ENCODE measurements at places on chromosomes 5 and 9.

- H3K27ac ChIP-seq = no peak overlapping the region
- H3K4me1 ChIP-seq = no peaks in the 10 kb centered on the region
- no peak for DNase-seq
- no peaks in the 10 kb centered on the region for H3K36me3 ChIP-seq
- H3K4me3 ChIP-seq = no peak overlapping the region
Observed at GRCh38 chr5:160494451-160494850, 72.8 kb downstream of the PTTG1 start.

DNA sequence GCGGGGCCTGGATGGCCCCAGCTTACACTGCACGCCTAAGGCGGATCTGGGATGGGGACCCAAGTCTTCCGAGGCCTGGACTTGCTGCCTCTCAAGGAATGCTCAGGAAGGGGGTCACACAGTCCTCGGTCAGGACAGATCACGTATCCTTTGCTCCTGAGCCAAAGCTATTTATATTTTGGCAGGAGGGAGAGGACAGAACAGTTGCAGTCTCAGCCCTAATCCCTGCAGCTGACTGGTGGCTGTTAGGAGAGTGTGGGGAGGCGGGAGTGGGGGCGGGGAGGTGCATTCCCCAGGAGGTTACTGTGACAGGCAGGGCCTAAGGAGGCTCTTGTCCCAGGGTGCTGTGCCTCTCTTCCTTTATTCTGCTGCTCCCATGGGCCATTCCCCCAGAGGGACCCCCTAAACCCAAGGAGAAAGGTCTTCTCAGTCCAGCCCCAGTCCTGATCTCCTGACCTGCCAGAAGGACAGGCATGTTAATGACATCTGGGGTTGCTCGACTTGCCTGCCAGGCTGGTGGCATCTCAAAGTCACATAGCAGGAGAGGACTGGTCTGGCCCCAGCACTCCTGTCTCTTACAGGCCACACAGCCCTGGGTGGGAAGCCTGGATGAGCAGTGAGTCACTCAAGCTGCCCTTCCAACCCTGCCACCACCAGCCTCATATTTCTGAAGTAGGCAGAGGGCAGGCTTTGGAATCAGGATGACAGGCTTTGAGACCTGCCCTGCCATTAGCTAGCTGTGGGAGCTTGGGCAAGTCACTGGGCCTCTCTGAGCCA, 51.9 kb downstream of the COL27A1 start:
- H3K27me3 ChIP-seq = no peaks in the 10 kb centered on the region
- DNase-seq = peak; percentile 93
- H3K36me3 ChIP-seq = no peaks in the 10 kb centered on the region

GRCh38 chr5:157747766-157748700, 4.5 kb downstream of the LSM11 start:
- H3K27ac ChIP-seq = no peak overlapping the region
- H3K4me1 ChIP-seq = peaks cover 14% of the 10 kb centered on the region
- no peaks in the 10 kb centered on the region for H3K36me3 ChIP-seq
- H3K27me3 ChIP-seq = no peaks in the 10 kb centered on the region

DNA sequence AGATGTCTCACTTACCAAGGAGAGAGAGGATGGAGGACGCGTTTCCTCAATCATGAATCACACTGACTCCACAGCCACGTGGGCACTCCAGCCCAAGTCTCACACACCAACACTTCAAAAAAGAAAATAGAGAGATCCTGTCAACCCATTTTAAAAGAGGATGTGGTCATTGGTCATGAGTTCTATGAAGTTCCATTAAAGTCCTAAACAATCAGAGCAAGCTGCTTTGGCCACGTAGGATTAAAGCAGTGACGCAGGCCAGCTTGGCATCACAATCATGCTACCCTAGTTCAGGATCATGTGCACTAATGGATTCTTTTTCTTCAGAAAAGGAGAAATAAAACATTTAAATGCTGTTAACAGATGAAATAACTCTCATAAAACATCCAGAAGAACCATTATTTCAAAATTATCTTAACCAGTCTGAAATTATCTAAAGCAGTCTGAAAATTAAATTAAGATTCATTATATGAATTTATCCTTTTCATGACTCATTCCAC, 108.1 kb downstream of the SEMA5A start:
- no peak overlapping the region for H3K27ac ChIP-seq
- no peak overlapping the region for H3K4me3 ChIP-seq
- DNase-seq = peak; percentile 16
- no peaks in the 10 kb centered on the region for H3K36me3 ChIP-seq
- H3K27me3 ChIP-seq = no peaks in the 10 kb centered on the region
- no peaks in the 10 kb centered on the region for H3K4me1 ChIP-seq

GRCh38 chr9:74444369-74444768, 52.8 kb upstream of the RORB start:
- no peak for DNase-seq
- no peak overlapping the region for H3K4me3 ChIP-seq
- H3K27me3 ChIP-seq = no peaks in the 10 kb centered on the region
- no peaks in the 10 kb centered on the region for H3K36me3 ChIP-seq

DNA sequence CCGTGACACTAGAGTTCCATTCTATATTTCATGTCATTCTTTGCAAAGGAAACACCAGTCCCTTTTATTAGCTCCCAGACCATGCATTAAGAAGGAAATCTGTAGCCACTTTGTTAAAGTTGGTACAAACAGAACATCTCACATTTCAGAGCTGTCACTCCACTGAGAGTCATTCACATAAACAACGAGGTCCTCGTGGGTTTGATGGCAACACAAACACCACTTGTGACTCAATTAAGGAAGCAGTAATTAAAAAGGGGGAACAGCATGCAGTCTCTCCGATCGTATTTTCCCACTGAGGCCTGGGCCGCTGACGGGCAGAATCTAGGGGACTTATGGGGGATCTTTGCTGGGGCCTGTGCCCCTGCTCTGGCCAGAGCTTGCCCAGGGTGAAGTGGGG, 94.2 kb upstream of the ZNF618 start:
- H3K36me3 ChIP-seq = no peaks in the 10 kb centered on the region
- no peaks in the 10 kb centered on the region for H3K27me3 ChIP-seq
- no peak overlapping the region for H3K27ac ChIP-seq
- H3K4me1 ChIP-seq = no peaks in the 10 kb centered on the region
- no peak overlapping the region for H3K4me3 ChIP-seq

GRCh38 chr5:74766418-74766848, 484 bp downstream of the GFM2 start:
- peaks cover 48% of the 10 kb centered on the region for H3K36me3 ChIP-seq
- H3K4me3 ChIP-seq = peak overlapping the region; percentile 93
- peaks cover 29% of the 10 kb centered on the region for H3K4me1 ChIP-seq
- DNase-seq = no peak
- H3K27me3 ChIP-seq = no peaks in the 10 kb centered on the region
- H3K27ac ChIP-seq = peak overlapping the region; percentile 87

DNA sequence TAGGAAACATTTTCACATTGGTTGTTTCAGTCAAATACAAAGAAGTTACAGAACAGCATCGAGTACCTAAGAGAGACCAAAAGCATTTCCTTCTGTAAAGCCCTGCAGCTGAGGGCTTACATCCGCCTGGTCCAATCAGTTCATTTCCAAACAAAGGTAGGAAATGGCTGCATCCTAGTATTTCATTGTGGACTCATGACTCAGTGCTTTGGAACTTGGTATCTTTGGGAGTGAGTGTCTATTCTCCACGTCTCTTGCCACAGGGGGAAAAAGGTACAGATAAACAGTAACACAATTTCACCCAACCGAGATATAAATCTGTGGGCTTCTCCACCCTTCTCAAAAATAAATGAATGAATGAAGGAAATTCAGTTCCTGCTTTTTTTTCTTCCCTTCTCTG, 75.4 kb downstream of the NFIB start:
- no peaks in the 10 kb centered on the region for H3K36me3 ChIP-seq
- DNase-seq = no peak
- H3K27ac ChIP-seq = peak overlapping the region; percentile 64

- H3K27ac ChIP-seq = no peak overlapping the region
- no peak overlapping the region for H3K4me3 ChIP-seq
- DNase-seq = no peak
- peaks cover 16% of the 10 kb centered on the region for H3K4me1 ChIP-seq
- no peaks in the 10 kb centered on the region for H3K36me3 ChIP-seq
Observed at GRCh38 chr5:89072842-89073672, 190.1 kb upstream of the MEF2C start.

GRCh38 chr5:168575391-168576372, 3.5 kb downstream of the PANK3 start:
- no peak overlapping the region for H3K27ac ChIP-seq
- H3K27me3 ChIP-seq = no peaks in the 10 kb centered on the region
- peaks cover 26% of the 10 kb centered on the region for H3K4me1 ChIP-seq
- no peak overlapping the region for H3K4me3 ChIP-seq
- DNase-seq = no peak

DNA sequence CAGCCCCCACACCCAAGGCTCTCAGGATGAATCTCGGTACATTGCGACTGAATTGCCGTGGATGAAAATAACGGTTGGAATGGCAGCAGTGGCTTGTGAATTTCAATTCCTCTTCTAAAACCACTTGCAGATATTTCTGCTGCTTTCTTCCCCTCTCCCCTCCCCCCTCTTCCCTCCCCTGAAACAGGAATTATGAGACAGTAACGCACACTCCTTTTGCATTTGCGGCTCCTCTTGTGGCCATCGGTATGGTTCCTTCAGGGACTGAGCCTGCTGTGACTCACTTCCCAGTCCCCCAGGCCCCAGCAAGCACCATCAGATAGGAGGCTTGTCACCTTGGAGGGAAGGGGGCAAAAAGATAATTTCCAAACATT, 9.7 kb downstream of the DCANP1 start:
- H3K27me3 ChIP-seq = no peaks in the 10 kb centered on the region
- no peak overlapping the region for H3K4me3 ChIP-seq
- DNase-seq = no peak
- peaks cover 35% of the 10 kb centered on the region for H3K4me1 ChIP-seq

DNA sequence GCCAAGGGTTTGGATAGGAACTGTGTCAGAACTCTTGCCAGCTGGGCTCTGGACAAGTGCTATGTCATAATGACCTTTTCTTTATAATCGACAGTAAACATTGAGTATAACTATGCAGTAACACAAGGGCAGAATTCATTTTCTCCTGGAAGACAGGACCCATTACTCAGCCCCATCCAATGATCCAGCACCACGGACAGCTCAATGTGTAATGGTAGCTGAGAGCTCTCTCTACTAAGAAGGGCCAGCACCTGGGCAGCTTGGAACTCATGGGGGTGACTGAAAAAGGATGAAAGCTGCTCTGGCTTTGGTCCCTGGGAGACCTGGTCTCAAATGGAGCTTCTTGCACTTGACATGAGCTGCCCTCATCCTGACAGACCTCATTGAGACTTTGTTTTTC, 347.8 kb downstream of the TRIM32 start:
- no peaks in the 10 kb centered on the region for H3K4me1 ChIP-seq
- H3K4me3 ChIP-seq = no peak overlapping the region
- no peak for DNase-seq
- no peaks in the 10 kb centered on the region for H3K36me3 ChIP-seq
- no peak overlapping the region for H3K27ac ChIP-seq

DNA sequence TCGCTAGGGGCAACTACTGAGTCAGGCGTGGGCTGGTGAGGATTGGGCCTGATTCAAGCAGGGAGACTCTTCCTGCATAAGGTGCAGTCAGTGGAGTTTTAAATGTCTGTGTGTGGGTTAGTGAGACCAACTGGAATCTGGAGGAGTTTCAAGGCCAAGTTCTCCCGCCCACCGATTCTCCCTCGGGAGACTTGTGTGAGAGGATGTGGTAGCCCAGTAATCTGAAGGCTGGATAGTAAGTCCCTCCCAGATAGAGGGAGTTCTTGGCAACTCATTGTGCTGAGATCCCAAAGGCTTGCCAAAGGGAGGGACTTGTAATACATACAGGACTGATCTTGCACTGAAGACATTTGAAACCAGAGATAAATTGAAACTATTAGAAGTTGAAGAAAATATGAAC, 51.8 kb downstream of the WDR36 start:
- H3K27me3 ChIP-seq = no peaks in the 10 kb centered on the region
- H3K4me3 ChIP-seq = no peak overlapping the region
- DNase-seq = peak; percentile 63
- no peaks in the 10 kb centered on the region for H3K4me1 ChIP-seq

- no peak for DNase-seq
- H3K36me3 ChIP-seq = no peaks in the 10 kb centered on the region
- H3K4me1 ChIP-seq = peaks cover 14% of the 10 kb centered on the region
- H3K27me3 ChIP-seq = no peaks in the 10 kb centered on the region
- peak overlapping the region; percentile 87 for H3K4me3 ChIP-seq
Observed at GRCh38 chr5:78293851-78294247, 649 bp downstream of the AP3B1 start.

- no peaks in the 10 kb centered on the region for H3K36me3 ChIP-seq
- H3K27ac ChIP-seq = no peak overlapping the region
- no peaks in the 10 kb centered on the region for H3K4me1 ChIP-seq
- DNase-seq = no peak
- H3K4me3 ChIP-seq = no peak overlapping the region
Observed at GRCh38 chr9:24189986-24190385, 355.7 kb downstream of the IZUMO3 start.

DNA sequence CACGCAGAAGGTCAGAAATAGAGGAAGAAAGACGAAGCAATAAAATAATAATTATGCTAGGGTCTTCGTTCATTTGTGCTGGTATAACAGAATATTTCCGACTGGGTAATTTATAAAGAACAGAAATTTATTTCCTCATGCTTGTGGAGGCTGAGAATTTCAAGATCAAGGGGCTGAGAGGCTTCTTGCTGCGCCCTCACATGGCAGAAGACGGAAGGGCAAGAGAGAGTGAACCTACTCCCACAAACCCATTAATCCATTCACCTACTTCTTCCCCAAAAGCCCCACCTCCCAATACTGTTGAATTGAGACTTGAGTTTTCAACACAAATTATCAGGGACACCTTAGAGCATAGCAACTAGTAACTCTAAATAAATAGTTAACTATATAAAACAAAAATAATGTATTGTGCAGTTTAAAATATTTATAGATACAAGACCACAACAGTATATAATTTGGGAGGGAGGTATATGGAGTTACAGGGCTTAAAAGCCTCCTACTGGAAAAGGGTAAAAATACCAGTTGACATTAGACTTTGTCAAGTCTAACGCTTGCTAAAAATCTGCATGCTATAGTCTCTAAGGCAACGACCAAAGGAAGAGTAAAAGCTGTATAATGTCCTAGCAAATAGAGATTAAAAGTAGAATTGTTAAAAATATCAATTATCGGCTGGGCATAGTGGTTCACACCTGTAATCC, 40.3 kb upstream of the NAA35 start:
- no peaks in the 10 kb centered on the region for H3K27me3 ChIP-seq
- H3K4me1 ChIP-seq = no peaks in the 10 kb centered on the region
- H3K36me3 ChIP-seq = no peaks in the 10 kb centered on the region
- H3K4me3 ChIP-seq = no peak overlapping the region
- no peak overlapping the region for H3K27ac ChIP-seq

Data from psoas muscle (tissue), 8 donors.